ENCODE measurements at places on chromosomes 4 and X. TPM values are rescaled to one million over a fixed set of nuclear protein-coding genes. Genes with fewer than 3 reads are reported as not detected.

Gene RHOXF2
- not detected for total RNA-seq

Gene IL3RA
- total RNA-seq = 0.53 TPM

Gene PUDP
- total RNA-seq = 10.7 TPM

Gene RENBP
- 21.3 TPM for total RNA-seq

Gene POLN
- 3.8 TPM for total RNA-seq

Measured in CD4-positive, alpha-beta memory T cell (primary cell).